ENCODE measurements at places on chromosomes 11 and 22.

- no peak overlapping the region for H3K4me3 ChIP-seq
- DNase-seq, result no peak
- H3K4me1 ChIP-seq, result no peaks in the 10 kb centered on the region
- no peak overlapping the region for H3K27ac ChIP-seq
Observed at GRCh38 chr11:54558919-54559318, 44.9 kb downstream of the OR4C46 start.

GRCh38 chr11:94405062-94405833, 4.0 kb upstream of the GPR83 start:
- H3K4me1 ChIP-seq, result peaks cover 9% of the 10 kb centered on the region
- no peaks in the 10 kb centered on the region for H3K27me3 ChIP-seq
- no peak overlapping the region for H3K27ac ChIP-seq
- DNase-seq, result no peak

DNA sequence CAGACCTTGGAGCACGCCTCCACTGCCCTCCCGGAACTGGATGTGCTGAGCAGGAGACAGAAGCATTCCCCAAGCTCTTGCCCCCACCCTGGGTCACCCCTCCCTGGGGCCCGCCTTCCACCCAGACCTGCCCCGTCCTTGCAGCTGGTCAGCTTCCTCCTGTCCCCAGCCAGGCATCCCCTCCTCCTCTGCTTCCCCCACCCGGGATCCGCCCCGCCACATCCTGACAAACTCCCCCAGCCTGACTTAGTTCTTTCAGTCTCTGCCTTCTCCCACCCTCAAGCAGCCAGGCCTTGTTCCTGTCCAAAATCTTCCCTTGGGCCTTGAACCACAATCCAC, 1.1 kb upstream of the PLXNB2 start:
- H3K27me3 ChIP-seq, result no peaks in the 10 kb centered on the region
- H3K4me1 ChIP-seq, result no peaks in the 10 kb centered on the region
- H3K36me3 ChIP-seq, result no peaks in the 10 kb centered on the region
- peak; percentile 27 for DNase-seq
- no peak overlapping the region for H3K4me3 ChIP-seq

DNA sequence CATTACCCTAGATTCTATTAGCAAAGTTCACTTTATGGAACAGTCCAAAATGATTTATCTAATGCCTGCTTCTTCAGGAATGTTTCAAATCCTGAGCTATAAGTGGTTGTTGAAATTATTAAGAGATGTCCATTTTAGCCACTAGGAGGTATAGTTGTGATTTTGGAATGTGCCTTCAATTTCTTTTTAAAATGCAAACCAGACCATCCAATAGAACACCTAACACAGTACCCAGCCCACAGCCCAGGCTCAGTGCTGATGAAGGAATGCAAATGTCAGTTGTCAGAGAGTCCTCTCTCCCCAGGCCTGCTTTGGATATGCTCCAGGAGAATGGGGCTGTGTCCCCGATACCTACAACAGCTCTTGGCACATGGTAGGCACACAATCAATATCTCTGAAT, 85.8 kb upstream of the E2F8 start:
- DNase-seq, result no peak
- H3K27me3 ChIP-seq, result no peaks in the 10 kb centered on the region
- no peak overlapping the region for H3K4me3 ChIP-seq
- H3K27ac ChIP-seq, result no peak overlapping the region
- H3K36me3 ChIP-seq, result no peaks in the 10 kb centered on the region

- H3K4me1 ChIP-seq, result peaks cover 13% of the 10 kb centered on the region
- no peak for DNase-seq
- no peak overlapping the region for H3K4me3 ChIP-seq
- H3K36me3 ChIP-seq, result no peaks in the 10 kb centered on the region
- H3K27me3 ChIP-seq, result no peaks in the 10 kb centered on the region
Observed at GRCh38 chr11:119717839-119718534, 11.0 kb downstream of the NECTIN1 start.

DNA sequence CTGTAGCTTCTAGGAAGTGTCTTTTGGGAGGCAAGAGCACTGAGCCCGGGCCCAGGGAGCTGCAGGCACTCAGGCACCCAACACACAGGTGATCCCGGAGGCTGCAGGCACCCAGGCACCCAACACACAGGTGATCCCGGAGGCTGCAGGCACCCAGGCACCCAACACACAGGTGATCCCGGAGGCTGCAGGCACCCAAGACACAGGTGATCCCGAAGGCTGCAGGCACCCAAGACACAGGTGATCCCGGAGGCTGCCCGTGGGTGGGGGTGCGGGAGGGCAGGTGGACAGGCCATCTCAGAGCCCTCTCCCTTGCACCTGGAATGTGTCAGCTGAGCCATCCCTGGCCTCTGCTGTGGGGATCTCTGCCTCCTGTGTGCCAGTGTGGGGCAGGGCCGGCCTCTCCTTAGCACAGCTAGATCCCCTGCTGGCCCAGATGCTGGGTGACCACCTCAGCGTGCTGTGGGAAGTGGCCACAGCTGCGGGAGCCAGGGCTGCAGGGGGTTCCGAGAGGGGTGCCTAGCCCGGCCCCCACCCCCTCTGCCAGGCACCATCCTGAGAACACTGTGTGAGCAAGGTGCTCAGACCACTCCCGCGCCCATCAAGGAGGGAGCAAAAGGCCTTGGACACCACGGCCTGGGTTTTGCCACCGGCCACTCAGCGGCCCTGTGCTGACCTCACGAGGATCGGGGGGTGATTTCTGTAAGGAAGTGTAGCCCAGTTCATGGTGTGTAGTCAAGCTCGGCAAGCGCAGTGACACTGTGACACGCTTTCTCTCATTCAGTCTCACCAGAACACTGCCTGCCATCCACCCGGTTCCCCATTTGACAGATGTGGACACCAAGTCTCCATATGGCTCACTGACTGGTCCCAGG, 14.2 kb downstream of the MRGPRG start:
- no peak for DNase-seq
- no peak overlapping the region for H3K4me3 ChIP-seq
- H3K36me3 ChIP-seq, result no peaks in the 10 kb centered on the region
- no peaks in the 10 kb centered on the region for H3K4me1 ChIP-seq
- H3K27me3 ChIP-seq, result peaks cover 9% of the 10 kb centered on the region
- no peak overlapping the region for H3K27ac ChIP-seq

Measured in mesendoderm (in vitro differentiated cells).